ENCODE measurements at places on chromosomes 2 and 18.

DNA sequence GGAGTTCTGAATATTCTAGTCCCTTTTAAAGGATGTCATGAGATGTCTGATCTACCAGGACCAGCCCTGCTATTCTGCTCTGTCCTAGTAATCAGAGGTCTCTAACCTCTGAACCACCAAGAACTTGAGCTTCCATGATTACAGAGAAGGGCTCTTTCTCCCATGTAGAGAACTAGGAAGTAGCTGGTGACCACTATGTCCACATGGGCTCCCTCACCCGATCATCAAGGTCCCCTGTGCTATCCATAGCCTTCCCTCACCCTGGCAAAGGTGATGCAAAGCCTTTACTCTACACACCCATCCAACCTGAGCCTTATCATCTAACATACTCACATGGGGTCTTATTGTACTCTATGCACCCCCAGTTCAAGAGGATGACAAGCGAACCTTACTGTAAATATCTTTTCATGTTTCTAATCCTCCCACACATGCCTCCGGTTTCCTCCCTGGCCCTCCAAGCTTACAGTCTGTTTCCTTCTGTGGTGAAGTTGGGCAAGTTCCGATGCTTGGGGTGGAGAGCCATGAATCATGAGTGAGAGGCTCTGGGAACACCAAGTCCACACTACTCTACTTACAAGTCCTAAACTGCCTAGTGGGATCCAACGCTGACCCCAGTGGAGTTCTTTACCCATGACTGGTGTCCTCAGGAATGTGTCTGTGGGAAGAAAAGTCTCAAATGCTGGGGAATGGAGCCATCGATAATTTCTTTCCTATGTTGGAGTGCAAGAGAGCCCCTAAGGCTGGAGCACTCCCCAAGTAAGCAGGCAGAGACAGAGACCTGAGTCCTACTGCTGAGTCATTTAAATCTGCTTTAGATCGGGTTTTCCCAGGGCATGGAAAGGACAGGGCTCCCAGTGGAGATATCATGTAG is 73.3 kb upstream of the KLF7 start:
- DNase-seq, result no peak

DNA sequence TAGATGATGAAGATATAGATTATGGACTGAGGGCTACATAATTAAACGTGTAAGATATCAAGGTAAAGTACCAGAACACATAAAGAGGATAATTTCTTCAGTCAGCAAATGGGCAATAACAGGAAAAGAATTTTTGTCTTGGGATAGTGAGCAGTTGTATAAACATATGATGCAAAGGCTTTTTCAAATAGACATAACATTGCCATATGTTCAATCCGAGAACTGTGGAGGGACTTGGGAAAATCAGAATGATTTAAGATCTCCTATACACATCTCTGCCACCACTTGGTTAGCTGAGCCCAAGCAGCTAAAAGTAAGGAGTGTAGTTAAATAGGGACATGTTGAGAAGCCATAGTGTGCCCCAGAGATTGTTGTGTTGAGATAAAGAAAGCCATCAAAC is 287.6 kb upstream of the ZNF521 start:
- DNase-seq, result no peak

DNA sequence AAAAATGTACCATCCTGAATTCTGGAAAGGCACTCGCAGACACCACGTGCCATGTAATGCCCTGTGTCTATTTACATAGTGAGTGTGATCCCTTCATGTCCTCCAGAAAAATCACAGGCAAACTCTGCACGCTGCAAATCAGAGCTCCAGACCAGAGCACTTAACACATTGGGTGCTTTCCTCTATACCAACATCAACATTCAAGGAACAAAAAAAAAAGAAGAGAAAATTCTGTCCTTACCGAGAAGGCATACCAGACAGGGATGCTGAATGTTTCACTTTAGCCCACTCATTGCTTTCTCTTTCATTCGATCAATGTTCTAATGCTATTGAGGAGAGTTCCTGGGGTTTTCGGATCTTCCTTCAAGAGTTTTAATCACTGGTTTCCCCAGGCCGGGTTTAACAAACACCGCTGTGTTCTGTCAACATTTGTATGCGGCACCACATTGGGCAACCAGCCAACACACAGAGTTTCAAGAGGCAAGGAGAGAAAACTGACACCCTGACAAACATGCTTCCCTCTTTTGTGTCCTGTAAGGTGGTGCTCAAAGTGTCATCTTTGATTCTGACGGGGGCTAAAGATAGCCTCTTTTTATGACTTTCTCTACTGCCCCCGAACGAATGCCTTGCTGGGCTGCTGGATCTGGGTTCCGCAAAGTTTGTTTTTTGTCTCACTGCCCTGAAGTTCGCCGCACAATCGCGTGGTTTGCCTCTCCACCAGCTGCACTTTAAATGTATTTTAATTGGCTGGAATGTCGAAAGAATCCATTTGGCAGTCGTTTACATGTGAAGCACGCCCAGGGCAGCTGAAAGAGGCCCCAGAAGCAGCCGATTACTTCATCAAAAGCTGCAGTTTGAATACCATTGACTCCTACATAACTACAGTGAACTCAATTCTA is 106.4 kb upstream of the NCKAP5 start:
- DNase-seq, result no peak

GRCh38 chr18:3966642-3967358 is 488.3 kb downstream of the DLGAP1 start:
- DNase-seq, result no peak

GRCh38 chr2:224638301-224638823 is 53.2 kb upstream of the CUL3 start:
- no peak for DNase-seq

DNA sequence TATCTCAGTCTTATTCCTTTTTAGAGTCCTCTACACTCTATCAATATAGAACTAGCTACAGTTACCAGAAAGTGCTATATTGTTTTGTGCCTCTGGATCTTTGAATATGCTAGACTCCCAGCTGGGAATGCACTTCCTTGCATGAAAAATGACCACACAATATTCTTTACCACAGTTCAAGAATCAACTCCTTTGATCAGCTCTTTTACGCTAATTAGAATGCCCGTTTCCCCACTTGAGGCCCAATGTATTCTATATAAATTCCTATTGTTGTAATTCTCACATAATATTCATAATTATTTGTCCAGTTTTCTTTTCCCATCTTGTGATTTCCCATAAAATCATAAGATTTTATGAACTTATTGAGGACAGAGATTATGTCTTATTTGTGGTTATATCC is 142.2 kb downstream of the UBE2E3 start:
- DNase-seq, result no peak

- no peak for DNase-seq
Observed at GRCh38 chr2:100818003-100818605, 1.8 kb upstream of the NPAS2 start.

- DNase-seq, result no peak
Observed at GRCh38 chr2:101763496-101764333, 66.2 kb downstream of the MAP4K4 start.

DNA sequence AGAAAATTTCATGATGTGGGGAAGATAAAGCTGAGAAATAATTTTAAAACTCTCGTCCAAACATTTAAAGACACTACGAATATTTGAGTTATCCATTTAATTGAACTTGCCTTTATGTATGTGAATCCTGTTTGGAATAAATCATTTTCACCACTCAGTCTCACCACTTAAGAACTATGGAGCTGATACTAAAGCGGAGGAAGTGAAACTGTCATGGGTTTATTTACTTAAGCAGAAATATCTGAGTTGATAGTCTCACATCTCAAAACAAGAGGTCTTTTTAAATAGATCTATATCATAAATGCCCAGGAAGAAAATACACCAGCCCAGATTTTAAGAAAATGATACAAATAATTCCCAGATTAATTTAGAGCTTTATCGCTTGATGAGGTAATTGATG is 532.4 kb downstream of the ZNF804A start:
- no peak for DNase-seq

Data from stimulated activated CD8-positive, alpha-beta memory T cell treated with anti-CD3 and anti-CD28 coated beads, Interleukin-12 subunit alpha, Interleukin-12 subunit beta, amount 100 ng/mL, for 1 hour (primary cell).